Retina (tissue), 1 donor: ENCODE measurements at places on chromosomes 6 and 20.

- no peak for DNase-seq
Measured at GRCh38 chr6:166420351-166420750, 37.6 kb upstream of the MPC1 start.

- DNase-seq, result peak; percentile 17
Measured at GRCh38 chr6:114096561-114097172, 125.7 kb upstream of the HDAC2 start.

DNA sequence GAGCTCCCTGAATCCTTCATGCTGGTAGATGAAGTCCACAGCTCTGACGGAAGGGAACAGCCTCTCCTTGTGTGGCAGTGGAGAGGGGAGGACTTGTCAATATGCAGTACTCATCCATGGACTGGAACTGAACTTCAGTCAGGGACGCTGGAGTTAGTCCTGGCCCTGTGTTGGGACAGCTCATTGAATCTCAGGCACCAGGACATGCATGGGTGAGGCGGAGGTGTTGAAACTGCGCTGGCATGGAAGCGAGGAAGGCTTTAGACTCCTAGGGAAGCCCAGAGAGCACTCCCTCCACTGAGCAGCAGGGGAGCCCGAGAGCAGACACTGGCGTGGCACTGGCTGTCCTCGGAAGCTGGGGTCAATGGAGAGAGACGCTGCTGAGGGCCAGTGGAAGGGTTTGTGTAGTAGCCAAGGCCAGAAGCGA is 161.3 kb upstream of the GGTLC1 start:
- peak; percentile 14 for DNase-seq

- no peak for DNase-seq
Measured at GRCh38 chr6:35311390-35312075, 13.9 kb downstream of the DEF6 start.

DNA sequence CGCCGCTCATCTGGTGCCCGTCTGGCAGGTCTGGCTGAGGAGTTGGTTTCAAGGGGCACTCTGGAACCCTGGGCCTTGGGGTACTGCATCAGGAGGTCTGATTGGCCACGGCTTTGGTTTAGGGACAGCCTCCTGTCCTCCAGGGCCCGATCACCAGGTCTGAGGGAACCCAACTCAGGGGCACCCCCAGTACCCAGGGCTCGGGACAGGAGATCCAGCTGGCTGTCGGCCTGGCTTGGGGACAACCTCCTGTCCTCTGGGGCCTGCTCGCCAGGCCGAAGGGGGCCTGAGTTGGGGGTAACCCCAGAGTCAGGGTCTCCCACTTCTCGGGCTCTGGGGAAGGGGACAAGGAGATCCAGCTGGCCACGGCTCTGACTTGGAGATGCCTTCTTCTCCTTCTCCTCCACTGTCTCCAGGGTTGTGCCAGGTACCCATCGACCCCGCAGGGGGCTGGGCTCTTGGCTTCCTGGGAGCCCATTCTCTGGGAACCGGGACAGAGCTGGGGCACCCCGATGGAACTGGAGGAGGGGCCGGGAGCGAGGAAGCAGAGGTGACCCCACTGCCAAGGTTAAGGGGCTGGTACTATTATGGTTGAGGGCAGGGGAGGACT is 2.4 kb upstream of the EIF6 start:
- DNase-seq, result no peak

DNA sequence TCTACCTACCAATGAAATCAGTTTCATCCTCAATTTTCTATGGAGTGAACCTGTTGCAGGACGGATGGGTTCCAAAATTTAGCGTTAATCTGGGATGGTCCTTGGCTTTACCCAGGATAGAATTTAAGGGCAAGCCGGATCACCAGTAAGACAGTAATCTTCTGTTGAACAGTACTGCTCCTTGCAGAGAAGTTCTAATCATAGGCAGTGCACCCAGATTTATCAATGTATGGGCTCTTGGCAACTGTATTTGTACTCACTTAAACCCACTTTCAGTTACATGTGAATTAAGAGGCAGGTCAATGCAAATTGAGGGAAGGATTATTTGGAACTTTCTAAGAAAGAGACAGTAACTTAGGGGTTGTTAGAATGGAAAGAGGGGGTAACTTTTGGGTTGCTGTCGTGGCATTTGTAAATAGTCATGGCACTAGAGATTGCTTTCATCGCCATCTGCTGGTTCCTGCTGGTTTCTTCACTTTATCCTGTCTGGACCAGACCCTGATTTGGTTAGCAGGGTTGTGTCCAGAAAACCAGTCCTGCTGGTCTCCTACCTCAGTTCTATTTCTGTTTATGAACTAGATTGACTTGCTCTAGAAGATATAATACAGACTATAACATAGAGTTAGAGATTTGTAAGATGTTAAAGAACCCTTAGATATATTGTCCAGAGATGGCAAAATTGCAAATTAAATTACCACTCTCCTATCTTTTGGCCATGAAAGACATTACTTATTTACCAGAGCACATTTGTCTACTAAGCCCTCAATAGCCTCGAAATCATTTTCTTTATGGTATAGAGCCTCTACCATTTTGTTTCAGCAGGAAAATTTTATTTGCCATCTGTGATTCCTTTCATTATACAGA is 646.3 kb downstream of the UTRN start:
- DNase-seq, result peak; percentile 21

DNA sequence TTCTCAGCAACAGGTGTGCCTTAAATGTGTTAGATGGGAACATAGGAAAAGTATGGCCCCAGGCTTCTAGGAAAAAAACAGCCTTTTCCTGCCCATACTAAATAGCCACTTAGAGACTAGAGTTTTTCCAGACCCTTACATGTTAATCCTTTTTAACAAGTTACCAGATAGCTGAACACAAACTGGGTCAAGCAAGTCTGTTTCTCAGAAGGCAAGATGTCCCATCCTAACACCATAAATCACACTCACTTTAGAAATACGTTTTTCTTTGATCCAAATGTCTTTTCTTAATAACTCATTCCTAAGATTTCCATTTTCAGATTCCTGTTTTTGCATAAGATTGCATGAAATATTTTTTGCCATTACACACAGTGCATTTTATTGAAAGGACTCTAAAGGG is 241.3 kb downstream of the KCNQ5 start:
- no peak for DNase-seq

- peak; percentile 67 for DNase-seq
Measured at GRCh38 chr20:44642203-44643153, 9.0 kb downstream of the ADA start.

GRCh38 chr6:6577735-6578134 is 10.8 kb upstream of the LY86 start:
- DNase-seq, result no peak

- DNase-seq, result no peak
Measured at GRCh38 chr6:36906539-36907325, 21.0 kb downstream of the C6orf89 start.

GRCh38 chr6:163170294-163170883 is 244.1 kb upstream of the QKI start:
- no peak for DNase-seq

- no peak for DNase-seq
Measured at GRCh38 chr20:33790566-33790965, 20.6 kb upstream of the CHMP4B start.
